ENCODE measurements at places on chromosomes 1 and 21.

DNA sequence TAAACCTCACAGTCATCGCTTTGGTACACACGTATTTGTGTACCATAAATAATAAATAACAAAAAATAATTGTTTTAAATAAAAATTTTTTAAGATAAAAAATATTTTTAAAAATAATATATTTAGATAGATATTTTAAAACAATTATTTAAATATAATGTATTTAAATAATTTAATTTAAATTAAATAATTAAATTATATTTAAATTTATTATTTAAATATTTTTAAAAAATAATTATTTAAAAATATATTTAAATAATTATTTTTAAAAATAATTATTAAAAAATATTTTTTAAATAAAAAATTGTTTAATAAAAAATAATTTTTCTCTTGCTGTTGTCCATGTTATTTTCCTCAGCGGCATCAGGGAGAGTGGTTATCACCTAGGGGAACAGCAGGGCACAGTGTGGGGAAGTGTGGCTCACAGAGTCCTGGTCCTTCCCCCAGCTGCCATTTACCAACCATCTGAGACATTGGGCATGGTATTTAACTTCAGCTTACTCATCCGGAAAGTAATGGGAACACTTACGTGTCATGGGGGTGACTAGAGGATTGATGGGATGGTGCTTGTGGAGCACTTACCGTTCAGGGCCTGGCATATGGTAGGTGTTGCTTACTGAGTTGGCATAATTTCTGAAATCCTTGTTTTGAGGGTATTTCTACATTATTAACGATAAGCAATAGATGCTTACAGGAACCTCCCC lies 92.9 kb upstream of the TSPAN2 start:
- DNase-seq: no peak

DNA sequence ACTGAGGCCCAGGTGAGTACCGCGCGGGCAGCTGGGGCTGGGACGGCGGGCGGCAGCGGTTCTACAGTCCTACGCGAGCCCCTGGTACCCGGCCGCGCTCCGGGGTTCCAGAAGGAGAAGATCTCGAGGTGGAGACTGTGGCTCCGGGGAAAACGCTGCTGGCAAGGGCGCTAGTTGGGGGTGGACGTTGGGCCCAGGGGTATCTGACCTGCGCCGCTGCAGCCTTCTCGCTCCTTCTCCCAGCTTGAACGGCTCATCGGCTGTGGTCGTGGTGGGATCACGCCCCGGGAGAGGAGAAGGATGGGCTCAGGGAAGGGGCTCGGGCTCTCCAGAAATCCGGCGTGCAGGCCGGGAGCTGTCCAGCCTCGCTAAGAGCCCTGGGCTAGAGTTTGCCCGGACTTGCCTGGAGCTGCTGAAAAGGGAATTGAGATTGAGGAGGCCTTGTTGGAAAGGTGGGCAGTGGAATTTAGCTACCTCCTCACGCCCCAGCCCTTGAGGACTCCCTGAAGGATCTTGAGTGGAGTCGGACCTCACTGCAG lies 1.1 kb upstream of the POU3F1 start:
- no peak for DNase-seq

- DNase-seq: no peak
Observed at GRCh38 chr1:92804721-92805201, 19.9 kb upstream of the EVI5 start.

GRCh38 chr1:19809044-19809750 lies 5.9 kb downstream of the RNF186 start:
- no peak for DNase-seq

DNA sequence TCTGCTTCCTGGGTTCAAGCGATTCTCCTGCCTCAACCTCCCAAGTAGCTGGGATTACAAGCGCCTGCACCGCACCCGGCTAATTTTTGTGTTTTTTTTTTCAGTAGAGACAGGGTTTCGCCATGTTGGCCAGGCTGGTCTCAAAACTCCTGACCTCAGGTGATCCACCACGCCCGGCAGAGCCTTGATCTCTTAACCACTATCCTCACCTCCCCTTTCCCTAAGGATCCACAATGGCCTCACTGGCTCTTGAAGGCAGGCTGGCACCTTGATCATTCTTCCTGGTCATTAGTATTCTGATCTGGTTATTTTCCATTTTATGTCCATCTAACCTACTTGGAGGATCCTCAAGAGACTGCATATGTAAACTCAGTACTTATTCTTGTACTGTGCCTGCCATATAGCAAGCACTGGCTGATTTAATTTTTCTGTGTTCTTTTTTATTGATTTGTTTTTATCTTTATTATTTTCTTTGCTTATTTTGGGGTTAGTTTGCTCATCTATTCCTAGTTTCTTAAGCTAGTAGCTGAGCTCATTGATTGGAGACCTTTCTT lies 6.3 kb downstream of the RCC1 start:
- DNase-seq: no peak

DNA sequence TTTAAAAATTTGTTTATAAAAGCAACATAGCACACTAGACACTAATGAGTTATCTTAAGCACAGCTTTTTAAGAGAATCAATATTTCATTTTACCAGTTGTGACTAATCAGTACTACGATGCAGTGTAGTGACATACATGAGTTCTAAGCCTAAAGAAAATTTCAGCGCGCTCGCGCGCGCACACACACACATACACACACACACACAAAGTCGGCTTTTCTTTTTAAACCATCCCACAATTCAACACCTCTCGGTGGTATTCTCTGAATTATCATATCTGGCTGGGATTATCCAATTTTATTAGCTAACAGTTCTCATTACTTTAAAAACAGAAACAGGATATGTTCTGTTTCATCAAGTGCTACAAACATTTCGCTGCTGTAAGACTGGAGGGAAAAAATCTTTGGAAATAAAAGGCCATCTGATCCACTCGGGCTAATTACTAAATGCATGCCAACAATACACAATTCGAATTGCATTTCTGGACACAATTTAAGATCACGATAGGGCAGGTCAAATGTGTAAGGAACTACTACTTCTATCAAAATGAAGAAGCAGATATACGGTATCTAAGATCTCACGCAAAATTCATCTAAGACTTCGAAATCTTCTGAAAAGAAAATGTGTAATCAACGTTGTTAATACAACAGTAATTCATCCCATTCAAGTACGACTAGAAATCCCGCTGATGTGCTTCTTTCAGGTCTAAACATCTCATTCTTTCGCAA lies 1.2 kb downstream of the TUT4 start:
- DNase-seq: no peak

DNA sequence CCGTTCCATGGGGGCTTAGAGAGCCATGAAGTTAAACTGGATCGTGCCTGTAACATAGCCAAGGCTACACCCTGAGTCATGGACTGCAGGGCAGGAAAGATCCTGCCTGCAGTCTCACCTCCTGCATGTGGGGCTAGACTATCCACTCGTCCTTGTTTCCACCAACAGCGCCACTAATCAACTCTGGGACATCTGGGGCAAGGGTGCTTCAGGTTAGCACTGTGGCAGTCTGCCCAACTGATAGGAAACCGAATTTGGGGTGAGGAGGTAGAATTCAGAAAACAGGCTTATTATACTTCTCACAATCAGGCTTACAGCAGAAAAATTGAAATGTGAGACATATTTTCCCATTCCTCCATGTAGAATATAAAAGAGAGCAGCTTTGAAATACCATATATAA lies 85.2 kb upstream of the ADAM30 start:
- no peak for DNase-seq

- DNase-seq: no peak
Observed at GRCh38 chr21:25898671-25899070, 163.9 kb downstream of the GABPA start.

GRCh38 chr1:54008876-54009275 lies 9.1 kb downstream of the LDLRAD1 start:
- DNase-seq: no peak

GRCh38 chr1:111191496-111191895 lies 8.9 kb downstream of the DENND2D start:
- DNase-seq: no peak

- DNase-seq: no peak
Observed at GRCh38 chr1:63148825-63149645, 173.3 kb upstream of the FOXD3 start.

DNA sequence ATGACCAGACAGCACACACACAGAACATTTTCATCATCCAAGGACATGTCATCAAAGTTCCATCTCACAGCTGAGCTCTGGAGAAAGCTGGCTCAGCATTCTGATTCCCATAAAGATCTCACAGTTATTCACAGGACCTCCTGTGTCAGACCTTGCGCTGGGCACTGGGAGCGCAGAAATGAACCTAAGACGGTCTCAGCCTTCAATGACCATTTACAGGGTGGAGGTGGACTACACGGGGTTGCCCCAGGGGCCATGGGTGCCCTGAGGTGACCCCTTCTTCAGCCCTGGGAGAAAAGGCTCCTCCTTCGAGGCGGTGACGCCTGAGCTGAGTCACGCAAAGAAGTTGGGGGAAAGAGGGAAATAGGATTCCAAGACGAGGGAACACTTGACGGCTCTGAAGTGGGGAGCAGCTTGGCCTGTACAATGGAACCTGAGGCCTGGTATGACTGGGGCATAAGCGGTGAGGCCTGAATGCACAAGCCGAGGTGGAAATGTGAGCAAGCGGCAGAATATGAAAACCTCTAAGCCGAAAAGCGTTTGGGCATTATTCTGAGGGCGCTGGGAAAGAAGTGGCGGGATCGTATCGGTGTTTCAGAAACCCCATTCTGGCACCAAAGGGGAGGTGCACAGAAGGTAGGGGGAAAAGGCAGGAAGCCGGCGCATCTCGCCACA lies 797 bp downstream of the CC2D1B start:
- no peak for DNase-seq

DNA sequence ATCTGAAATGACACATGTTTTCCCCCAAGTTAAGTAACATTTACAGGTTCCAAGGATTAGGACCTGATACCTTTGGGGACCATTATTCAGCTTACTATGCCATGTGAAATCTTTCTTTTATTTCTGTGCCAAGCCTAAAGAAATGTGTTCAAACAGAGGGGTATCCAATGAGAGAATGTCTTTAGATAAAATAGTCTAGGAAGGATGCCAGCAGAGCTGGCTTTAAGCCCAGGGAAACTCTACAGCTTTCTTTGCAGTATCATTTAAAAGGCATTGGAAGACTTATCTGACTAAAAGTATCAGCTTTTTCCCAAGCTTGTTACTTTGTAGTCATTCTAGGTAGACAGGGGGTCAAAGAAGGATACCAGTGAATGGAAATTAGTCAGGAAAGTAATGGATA lies 860.4 kb downstream of the PLA2G4A start:
- DNase-seq: no peak

DNA sequence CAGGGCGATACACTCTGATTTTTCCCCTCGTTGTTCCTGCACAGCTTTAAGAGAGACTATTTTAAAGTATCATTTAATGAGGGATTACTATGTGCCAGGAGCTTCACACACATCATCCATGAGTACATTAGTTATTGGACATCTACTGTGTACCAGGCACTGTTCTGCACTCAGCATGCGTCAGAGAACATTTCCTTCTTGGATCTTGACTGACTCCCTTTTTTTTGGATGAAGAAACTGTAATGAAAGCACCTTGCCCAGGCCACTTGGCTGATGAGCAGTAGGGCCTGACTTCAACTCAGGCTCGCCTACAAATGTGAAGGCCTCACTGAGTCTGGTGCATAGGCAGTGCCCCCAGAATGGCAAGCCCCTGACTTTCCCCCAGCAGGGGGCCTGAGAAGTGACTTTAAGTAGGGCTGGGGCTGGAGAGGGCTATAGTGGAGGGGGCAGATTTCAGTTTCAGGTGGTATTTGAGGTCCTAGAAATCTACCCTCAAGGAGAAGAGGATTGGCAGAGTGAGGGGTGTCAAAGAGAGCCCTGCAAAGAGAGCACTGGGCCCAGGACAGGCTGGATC lies 50.0 kb downstream of the PTPRU start:
- no peak for DNase-seq

DNA sequence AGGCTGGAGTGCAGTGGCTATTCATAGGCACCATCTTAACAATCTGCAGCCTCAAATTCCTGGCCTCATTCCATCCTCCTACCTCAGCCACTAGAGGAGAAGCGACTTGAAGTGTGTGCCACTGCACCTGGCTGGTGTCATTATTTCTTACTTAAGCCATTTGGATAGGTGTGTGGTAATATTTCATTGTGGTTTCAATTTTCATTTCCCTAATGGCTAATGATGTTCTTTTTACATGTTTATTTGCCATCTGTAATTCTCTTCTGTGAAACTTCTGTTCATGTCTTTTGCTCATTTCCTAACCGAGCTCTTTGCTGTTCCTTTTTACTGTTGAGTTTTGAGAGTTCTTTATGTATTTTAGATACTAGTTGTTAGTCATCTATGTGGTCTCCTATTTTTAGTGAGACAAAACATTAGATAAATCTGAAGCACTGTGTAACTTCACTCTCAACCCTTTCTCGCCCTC lies 66.8 kb downstream of the SLC27A3 start:
- DNase-seq: no peak

DNA sequence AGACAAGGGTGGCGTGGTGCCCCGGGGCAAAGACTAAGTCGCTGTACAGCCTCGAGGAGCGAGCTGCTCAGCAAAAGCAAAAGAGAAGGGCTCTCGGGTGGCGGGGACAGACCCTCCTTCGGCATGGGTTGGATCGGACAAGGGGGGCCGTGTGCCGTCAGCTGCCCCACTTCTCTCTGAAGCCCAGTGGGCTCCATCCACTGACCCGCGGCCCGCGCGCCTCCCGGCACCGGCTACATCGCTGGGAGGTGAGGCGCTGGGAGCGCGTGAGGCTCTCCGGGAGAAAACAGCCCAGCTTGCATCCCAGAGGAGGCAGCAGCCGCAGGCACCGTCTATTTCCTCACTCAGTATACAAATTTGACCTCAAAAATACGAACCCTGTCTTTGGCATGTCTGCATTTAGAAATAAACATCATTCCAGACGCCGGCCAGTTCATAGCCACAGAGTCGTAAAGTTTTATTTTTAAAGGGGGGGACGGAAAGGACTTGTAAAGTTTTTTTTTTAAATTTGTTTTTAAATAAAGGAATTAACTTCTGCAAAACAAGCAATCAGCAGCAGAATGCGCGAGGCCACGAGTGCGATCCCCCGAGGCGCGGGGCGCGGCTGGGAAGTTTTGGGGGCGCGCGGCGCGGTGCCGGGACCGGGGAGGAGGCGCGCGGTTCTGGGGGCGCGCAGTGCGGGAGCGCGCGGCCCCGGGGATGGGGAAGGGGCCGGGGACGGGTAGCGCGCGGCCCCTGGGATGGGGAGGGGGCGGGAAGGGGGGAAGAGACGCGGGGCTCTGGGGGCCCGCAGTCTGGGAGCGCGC lies 689 bp upstream of the GPR137B start:
- no peak for DNase-seq

GRCh38 chr21:28654406-28654805 lies 338.3 kb downstream of the LTN1 start:
- DNase-seq: no peak

GRCh38 chr1:151977662-151978230 lies 15.9 kb downstream of the S100A10 start:
- no peak for DNase-seq

All from activated gamma-delta T cell (primary cell).